Stimulated activated effector memory CD8-positive, alpha-beta T cell treated with anti-CD3 and anti-CD28 coated beads, Interleukin-12 subunit alpha, Interleukin-12 subunit beta, amount 100 ng/mL, for 72 hours (primary cell): ENCODE measurements at places on chromosomes 3 and 15.

- no peak for DNase-seq
Measured at GRCh38 chr15:99582508-99582960, 16.8 kb downstream of the MEF2A start.

- no peak for DNase-seq
Measured at GRCh38 chr3:23183731-23184130, 19.4 kb upstream of the UBE2E2 start.

- DNase-seq = no peak
Measured at GRCh38 chr3:98564282-98565005, 29.0 kb downstream of the CPOX start.

DNA sequence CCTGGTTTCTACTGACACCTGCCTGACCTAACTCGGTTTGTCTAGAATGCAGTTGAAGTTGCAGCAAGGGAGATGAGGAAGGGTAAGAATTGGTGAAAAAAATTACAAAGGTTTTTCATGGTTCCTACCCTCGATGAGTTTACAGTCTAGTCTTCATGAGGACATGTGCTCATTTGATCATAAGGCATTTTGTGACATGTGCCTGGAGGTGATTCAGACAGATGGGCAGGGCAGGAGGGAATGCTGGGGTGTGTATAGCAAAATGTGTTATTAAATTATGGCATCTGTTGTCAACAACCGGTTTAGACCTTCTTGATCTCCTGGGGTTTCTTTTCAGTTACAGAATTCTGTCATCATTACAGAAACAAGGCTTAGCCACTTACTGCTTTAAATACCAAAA, 101.2 kb downstream of the CACNA1D start:
- no peak for DNase-seq

DNA sequence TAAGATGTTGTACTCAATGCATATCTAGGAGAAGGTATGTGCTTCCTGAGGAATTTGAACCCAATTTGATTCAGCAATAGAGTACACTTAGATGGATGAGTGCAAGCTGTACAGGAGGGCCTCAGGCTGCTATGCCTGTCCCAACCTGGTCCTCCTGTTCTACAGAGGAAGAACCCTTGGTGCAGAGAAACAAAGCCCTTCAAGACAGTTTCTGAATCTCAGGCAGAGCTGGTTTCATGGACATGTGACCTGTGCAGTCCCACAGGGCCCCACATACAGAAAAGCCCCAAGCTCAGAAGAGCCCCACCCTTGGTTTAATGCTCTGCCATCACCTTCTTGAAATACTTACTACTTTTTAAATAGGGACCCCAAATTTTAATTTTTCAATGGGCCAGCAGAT, 15.3 kb downstream of the FOXP1 start:
- DNase-seq = no peak

DNA sequence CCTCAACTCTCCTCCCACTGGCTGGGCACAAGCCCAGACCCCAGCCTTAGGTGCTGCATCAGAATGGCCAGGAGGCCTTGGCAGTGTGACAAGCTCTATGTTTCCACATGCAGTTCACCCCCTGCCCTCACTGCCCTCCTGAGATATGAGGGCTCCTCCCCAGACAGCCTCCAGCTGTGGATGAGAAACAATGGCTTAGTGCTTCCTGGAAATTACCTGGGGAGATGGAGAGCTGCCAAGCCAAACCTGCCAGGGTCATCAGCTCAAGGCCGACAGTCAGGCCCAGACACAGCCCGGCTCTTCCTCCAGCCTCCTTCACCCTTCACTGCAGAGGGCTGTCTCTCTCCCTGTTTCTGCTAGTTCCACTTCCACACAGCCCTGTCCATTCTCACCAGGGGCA, 76.3 kb downstream of the MYLK start:
- no peak for DNase-seq

- DNase-seq = no peak
Measured at GRCh38 chr15:43792761-43793476, 799 bp downstream of the SERF2 start.

DNA sequence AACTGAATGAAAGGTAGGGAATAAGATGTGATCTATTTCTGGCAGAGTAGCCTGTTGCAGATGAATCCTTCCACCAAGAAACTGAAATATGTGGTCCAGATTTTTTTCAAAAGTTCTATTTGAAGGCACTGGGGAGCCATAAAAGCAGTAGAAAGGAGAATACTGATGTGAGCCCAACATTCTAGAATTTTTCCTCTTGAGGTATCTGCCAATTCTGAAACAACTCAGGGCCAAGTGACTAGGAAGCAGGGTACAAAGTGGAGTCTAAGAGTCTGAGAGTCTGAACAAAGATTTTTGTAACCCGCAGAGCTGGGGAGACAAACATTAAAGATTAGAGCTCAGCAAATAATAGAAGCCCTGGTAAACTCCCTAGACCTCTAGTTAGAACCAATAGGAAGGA, 58.3 kb upstream of the SLCO3A1 start:
- DNase-seq = no peak

DNA sequence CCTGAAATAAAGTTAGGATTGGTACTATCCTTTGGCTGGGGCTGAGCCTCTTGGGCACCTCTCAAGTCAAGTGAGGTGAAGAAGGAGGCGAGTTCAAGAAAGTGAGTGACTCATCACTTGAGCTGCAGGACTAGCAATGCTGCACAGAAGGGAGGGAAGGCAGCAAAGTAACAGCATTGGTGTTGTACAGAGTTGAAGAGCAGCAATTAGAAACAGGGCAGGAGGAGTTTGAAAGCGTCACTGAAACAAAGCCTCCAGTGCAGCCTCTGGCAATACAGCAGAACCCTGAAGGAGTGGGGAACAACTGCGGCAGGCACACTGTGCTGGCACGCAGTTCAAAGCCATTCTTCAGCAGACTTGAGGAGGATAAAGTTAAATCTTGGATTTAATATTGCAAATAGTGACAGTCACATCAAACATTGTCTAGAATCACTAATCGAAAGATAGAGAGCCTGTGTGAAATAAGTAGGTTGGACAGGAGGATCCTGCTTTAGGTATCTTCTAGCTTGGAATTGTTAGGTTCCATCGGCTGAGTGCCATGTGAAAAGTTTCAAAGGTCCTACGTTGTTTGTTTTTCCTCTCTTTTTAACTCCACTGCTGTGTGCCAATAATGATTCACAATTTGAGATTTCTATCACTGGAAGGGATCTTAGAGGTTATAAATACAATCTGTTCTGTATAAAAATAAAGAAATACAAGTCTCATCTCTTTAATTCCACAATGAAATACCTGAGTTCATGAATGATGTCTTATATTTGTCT, 479.8 kb downstream of the NAALADL2 start:
- no peak for DNase-seq

- DNase-seq = no peak
Measured at GRCh38 chr3:179794355-179794754, 141.5 kb downstream of the USP13 start.

GRCh38 chr3:101212730-101213129, 107.6 kb downstream of the IMPG2 start:
- no peak for DNase-seq

GRCh38 chr15:93816815-93817214, 414.5 kb upstream of the MCTP2 start:
- DNase-seq = no peak

GRCh38 chr15:83720468-83720867, 66.5 kb downstream of the ADAMTSL3 start:
- DNase-seq = no peak

- no peak for DNase-seq
Measured at GRCh38 chr15:48777645-48778330, 33.1 kb downstream of the CEP152 start.

DNA sequence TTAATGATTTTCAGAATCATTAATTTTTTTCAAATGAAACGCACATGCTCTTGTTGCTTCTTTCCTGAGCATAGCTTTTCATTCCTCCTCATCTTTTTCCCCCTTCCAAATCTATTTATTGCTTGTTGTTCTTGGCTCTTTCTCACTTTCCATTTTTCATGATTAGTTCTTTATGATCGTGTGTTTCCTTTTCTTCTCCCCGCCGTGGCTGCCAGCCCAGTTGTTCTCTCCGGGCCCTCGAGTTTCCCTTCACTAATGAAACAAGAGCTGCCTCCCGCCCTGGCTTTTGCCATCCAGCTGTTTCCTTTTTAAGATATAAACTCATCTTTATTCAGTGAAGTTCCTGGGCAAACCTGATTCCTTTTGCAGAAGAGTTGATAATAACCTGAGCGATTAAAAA, 170.2 kb upstream of the NR2F2 start:
- DNase-seq = no peak

GRCh38 chr3:2883283-2883682, 226.9 kb downstream of the IL5RA start:
- no peak for DNase-seq

DNA sequence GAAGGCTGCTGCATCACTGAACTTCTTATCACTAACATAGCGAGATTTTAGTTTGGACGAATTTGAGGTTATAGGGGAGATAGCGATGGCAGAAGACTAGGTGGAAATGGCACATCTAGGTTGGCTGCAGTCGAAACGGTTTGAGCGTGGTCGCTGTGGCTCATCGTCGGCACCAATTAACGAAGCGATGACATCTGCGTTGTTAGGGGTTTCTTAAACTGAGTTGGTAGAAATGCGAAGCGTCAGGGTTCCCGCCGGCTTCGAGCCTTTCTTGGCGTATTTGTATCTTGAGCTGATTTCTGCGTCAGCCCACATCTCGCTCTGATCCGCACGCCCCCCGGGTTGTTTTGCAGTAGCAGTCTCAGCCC, 319 bp downstream of the LNP1 start:
- no peak for DNase-seq

DNA sequence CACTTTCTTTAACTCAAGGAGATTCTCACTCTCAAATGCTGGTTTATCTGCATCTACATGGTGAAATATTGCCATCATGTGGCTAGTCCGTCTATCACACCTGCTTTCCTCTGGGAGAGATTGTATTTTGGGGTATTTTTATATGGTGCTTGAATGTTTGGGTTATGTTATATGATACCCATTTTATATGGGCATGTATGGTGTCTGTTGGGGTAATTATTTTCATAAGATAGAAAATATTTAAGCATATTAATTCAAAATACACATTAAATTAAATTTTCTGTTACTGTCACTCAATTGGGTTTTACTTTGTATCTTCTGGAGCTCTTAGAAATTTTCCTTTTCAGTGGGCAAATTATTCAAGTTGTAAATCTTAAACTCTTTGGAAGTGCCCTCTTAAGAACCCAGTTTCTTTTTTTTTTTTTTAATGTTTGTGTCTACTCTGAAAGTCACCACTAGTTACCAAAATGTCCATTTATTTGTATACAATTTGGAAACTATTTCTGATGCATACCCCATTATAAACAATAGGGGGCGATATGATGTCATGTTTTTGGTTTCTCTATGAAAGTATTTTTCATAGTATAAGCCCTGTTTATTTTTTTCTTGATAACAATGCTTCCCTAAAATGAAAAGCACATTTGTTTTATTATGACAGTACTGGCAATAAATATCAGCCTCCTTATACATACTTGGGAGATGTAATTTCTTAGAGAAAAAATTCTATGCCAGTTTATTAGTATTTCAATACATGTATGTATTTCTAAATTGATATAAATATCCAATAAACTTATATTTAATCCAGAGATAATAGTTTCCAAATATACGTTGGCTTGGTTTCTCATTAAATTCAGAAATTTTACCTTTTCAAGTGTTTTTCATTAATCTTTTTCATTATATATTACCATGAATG, 36.1 kb upstream of the PLSCR5 start:
- DNase-seq = no peak

DNA sequence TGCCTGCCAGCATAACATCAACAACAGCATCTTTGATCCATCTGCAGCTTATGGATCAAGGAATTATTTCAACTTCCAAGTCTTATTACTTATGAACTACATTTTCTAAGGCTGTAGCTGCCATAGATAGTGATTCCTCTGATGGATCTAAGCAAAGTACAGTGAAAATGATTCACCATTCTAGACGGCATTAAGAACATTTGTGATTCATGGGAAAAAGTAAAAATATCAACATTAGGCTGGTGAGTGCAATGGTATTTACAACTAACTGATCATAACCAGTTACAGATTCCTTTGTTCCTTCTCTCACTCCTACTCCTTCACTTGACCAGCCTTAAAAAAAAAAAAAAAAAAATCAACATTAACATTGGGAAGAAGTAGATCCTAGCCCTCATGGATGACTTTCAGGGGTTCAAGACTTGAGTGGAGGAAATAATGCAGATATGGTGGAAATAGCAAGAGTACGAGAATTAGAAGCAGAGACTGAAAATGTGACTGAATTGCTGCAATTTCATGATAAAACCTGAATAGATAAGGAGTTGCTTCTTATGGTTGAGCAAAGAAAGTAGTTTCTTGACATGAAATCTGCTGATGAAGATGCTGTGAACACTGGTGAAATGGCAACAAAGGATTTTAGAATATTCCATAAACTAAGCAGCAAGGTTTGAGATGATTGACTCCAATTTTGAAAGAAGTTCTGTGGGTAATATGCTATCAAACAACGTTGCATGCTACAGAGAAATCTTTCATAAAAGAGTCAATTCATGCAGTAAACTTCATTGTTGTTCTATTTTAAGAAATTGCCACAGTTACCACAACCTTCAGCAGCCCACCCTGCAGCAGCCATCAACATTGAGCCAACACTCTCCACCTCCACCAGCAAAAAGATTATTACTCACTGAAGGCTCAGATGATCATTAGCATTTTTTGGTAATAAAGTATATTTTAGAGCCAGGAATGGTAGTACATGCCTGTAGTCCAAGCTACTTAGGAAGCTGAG, 22.8 kb downstream of the SLC12A6 start:
- DNase-seq = no peak

DNA sequence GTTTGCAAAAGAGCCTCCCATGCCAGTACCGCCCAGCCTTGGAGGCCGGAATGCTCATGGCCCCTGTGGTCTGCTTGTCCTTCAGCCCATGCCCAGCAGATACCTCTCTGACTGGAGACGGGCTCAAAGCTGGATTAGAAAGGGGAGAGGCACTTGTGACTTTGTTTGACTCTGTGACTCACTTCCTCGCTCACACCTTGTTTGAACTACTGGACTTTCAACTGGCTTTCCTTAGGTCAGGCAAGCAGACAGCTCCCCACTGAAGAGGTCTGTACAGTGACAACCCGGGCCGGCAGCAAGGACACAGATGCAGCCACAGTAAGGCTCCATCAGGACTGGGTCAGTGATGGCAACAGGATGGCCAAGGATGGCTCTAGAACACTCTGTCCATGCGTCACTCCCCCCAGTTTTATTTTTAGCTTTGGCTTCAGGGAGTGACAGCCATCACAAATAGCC, 98.6 kb upstream of the ABHD17C start:
- DNase-seq = no peak

- no peak for DNase-seq
Measured at GRCh38 chr3:111621535-111621934, 26.4 kb upstream of the ZBED2 start.
